ENCODE measurements at places on chromosomes 2 and 18.

GRCh38 chr18:49934457-49934856, 121.1 kb upstream of the ACAA2 start:
- no peak for DNase-seq

DNA sequence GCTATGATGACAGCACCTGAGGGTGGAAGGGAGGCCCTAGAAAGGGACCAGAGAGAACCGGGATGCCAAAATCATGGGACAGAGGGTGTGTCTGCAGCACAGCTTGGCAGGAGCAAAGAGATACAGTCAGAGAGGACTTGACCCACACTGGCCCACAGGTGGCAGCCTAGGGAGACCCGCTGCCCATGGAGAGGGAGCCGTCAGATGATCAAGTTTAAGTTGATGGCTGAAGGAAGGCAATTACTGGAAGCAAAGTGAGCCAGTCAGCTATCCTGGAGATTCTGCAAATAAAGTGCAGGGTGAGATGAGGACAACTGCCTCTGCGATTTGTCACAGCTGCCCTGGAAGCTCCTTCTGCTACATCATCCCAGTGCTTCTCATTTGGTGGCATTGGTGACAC, 74.0 kb downstream of the CMPK2 start:
- no peak for DNase-seq

GRCh38 chr18:58097121-58097906, 53.3 kb downstream of the NEDD4L start:
- no peak for DNase-seq

DNA sequence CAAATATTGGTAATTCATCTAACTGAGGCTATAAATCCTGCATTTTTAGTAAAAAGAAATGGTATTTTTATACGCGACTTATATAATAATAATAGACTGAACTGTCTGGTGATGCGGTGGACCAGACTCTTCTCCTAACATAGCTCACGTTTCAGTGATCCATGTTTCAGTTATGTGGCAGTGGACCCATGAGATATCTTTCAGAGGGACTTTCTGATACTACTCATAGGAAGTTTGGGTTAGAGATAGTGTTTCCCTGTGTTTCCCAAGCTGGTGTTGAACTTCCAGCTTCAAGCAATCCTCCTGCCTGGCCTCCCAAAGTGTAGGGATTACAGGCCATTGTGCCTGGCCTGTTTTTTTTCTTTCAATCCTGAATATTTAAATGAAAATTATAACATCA, 59.2 kb downstream of the KCTD1 start:
- DNase-seq = no peak

DNA sequence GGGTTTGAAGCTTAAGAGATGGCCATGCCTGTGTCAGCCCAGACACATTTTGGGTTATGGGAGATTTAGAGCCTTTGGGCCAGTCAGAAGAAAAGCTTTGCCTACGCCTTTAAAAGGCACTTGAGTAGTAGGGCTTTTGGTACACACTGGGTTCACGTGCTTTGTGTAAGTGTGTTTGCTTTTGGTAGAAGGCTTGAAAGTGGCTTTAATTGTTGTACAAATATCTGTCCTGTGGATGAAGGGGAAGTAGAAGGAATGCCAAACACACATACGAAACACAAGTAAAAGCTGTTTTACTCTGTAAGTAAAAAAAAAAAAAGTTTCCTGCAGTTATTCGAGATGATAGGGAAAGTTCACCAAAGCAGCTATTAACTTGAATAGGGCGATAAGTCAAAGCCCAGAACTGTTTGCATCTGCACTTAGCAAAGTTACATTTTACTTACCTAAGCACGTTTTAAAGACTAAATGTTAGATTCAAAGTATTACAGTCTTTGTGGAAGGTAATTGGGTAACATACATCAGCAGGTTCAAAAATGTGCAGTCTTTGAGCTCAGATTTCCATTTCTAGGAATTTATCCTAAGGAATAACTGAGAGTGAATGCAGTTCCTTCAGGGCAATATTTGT, 75.4 kb downstream of the STK25 start:
- DNase-seq = no peak

DNA sequence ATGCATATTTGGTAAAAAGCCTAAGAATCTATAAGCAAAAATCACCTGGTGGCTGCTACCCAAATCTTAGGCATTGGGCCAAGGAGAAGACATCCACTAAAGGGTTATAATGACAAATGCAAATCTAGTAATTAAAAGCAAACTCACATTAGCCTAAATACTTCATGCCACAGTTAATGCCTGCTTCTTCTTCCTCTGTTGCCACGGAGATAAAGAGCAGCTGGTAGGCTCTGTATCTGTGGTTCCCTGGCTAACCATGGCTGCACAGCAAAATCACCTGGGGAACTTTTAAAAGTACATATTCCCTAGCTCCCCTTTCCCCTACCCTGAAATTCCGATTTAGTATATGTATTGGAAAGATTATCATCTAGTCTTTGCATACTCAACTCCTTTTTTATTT, 114.3 kb downstream of the LNPK start:
- DNase-seq = no peak
